SK-N-DZ (cell line): ENCODE measurements at places on chromosomes 6 and 20.

GRCh38 chr20:34043025-34043424 is 49.3 kb downstream of the RALY start:
- no peak for DNase-seq

DNA sequence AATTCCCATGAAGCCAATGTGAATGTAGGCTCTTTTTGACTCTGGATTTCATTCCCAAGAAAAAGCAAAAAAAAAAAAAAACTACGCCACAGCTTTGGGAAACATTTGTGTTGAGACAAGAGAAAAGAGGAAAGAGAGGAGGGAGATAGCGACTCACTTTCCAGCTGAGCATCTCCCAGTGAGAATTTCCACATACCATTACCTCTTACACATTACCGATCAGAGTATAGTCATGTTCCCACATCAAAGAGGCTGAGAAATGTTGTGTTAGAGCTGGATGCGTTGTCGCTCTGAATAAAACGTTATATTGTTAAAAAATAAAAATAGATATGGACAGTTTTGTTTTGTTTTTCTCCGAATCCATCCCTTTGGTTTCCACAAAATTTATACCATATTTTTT is 1019.3 kb upstream of the ADGRB3 start:
- no peak for DNase-seq

DNA sequence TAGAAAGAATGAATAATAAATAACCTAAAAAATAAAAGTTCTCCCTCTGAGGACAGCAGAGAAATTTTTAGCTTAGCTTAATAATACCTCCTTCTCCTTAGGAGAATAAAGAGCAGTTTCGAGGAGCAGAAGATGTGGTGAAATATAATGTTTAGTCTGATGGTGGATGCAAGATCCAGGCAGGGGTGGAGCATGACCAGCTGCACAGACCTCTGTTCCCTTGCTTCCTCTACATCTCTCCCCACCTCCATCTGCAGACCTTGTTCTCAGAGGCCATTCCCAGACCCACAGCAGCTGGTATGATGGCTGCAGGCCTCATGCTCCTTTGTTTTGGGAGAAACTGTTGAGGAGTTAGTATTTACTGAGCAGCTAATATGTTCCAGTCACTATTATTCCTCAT is 1.5 kb downstream of the BTN3A2 start:
- DNase-seq: no peak

GRCh38 chr6:139161817-139162284 is 27.0 kb downstream of the HECA start:
- DNase-seq: no peak

DNA sequence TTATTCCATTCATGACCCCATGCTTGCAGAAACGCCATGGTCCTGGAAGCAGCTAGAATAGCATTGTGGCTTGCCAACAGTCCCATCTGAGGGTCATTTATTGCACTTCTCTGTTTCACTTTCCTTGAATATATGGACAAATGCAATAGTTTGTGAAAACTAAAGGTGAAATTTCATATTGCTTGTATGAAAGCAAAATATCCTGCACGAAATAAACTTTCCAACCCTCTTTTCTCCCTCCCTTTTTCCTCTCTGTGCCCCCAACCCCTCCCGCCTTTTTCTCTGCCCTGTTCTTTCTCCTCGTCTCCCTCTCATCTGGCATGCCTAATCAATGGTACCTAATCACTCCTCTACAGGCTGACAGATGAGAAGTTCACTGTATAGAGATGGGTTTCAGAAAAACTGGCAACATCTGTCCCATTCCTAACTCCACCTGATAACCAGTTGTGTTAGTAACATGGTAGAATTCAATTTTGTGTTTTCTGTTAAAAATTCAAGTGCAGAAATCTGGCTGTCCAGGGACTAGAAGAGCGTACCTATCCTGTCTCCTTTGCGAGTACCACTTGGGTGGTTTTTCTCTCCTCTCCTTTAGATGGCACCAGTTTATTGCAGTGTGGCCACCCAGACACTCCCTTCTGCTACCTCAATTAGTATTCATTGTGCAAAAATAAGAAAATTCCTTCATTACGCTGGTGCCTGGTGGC is 198.6 kb downstream of the FOXA2 start:
- no peak for DNase-seq
